Stimulated activated naive CD4-positive, alpha-beta T cell (primary cell): ENCODE measurements at places on chromosomes 6 and 20.

DNA sequence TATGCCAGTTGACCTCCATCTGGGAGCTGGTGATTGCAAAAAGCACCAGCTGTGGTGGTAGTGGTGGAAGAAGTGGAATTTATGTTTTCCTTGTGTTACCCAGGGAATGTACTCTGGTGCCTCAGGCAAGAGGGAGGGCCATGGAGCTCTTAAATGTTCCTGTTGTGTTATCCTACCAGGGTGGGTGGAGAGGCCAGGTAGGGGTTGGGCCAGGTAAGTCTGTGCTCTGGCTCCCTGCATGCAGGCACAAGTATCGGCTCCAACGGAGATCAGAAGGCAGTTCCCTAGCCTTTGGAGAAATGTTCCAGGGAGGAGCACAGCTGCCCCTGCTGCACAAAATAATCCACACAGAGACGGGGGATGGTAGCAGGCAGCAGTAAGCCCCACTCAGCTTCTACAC lies 419.3 kb upstream of the EYS start:
- DNase-seq: no peak

DNA sequence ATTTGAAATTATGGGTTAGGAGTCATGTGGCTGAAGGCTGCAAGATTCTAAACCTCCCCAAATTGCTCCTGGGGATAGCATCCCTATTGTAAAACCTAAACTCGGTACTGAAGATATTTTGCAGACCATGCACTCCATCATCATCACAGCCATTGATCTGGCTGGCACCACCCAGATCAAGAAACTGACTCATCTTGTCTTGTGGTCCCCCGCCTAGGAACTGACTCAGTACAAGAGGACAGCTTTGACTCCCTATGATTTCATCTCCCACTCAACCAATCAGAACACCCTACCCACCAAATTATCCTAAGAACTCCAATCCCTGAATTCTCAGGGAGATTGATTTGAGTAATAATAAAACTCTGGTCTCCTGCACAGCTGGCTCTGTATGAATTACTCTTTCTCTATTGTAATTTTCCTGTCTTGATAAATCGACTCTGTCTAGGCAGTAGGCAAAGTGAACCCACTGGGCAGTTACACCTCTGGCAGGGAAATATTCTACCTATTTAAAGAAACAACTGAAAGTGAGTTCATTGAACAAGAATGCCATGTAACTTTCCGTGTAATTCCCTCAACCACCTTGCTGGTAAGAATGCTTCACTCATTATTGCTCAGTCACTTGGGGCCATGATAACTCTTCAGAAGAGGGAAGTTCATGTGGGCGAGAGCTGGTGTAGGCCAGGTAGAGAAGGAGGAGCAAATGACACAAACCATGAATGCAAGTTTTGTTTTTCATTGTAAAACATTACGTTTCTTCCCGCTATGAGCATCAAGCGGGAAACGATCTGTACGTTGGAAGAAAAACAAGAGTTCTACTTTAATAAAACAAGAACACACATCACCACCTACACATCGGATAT lies 602.9 kb upstream of the ARID1B start:
- DNase-seq: no peak

GRCh38 chr20:38870733-38871559 lies 55.3 kb upstream of the FAM83D start:
- no peak for DNase-seq

DNA sequence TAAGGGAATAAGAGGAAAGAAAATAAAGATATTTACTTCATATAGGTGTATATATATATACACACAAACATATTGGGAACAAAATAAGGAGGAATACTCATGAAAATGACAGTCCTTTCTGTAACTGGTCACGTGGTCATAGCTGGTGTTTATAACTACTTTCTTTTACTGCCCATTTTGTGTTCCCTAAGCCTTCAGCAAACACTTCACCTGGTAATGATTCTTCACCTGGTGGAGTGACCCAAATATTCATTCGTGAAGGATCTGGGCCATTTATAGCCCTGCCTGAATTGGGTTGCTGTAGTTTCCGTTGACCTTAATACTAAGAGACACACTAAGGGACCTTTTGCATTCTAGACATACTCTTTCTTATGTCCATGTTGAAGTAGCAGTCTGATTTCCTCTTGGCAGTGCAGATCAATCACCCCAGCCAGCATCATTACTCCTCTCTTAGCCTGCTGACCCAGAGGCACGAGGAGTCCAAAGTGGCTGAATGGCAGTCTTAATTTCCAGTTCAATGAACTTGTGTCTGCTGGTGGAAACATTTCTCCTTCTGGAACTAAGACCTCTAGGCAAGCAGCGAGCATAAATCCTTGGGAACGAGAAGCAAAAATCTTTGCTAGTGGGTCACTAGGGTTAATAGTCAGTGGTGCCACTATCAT lies 39.9 kb upstream of the IYD start:
- no peak for DNase-seq

GRCh38 chr6:163916315-163917081 lies 502.0 kb downstream of the QKI start:
- no peak for DNase-seq

DNA sequence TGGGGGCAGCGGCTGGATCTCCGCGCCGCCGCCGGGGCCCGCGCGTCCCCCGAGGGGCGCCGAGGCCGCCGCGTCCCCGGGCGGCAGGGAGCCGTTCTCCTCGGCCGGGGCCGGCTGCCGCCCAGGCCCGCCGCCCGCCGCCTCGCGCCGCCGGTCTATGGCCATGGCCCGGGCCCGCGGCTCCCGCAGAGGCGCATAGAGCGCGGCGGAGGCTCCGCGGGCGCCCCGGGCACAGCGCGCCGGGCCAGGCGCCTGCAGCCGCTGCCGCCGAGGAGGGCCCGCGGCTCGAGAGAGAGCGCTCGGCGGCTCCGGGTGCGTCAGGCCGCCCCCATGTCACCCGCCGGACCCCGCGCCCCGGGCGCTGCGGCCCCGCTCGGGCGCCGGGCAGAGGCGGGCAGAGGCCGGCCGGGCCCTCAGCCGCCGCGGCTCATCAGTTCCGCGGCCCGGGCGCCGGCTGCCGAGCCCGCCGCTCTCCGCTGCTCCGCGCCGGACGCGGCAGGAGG lies 404 bp downstream of the SLC22A23 start:
- DNase-seq: no peak

- DNase-seq: no peak
These were observed 15.8 kb downstream of the NCOA5 start for GRCh38 chr20:46074006-46074405.

DNA sequence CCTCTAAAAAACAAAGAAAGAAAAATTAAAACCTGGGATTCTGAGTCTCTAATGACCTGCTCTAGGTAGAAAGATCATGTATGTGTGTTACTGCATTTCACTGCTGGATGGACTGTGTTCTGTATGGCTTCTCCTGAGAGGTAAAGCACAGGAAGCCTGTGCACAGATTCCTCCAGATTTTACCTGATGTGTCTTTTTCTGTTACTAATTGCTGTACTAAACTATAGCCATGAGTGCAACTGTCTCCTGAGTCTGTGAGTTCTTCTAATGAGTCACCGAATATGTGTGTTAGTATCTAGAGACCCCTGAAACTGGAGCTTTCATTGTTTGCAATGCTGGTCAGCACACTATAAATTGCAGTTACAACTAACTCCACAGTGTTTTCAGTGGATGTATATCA lies 270.8 kb downstream of the CDKAL1 start:
- no peak for DNase-seq

DNA sequence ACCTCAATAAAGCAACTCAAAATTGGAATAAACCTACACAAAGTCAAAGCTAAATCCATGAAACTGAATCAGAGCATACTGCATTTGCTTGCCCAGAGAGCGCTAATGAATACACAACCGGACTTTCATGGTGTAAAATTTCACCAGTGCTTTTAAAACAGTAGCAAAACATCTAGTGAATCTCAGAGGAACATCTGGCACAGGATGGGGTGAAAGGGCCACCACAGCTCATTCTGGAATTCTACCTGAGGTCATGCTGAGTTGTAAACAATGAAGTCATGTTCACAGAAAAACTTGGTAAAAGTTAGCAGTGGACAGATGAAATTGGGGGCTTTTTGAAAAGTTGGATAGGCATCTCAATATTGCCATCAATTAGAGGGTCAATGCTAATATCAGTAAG lies 125.6 kb upstream of the STXBP5 start:
- no peak for DNase-seq

DNA sequence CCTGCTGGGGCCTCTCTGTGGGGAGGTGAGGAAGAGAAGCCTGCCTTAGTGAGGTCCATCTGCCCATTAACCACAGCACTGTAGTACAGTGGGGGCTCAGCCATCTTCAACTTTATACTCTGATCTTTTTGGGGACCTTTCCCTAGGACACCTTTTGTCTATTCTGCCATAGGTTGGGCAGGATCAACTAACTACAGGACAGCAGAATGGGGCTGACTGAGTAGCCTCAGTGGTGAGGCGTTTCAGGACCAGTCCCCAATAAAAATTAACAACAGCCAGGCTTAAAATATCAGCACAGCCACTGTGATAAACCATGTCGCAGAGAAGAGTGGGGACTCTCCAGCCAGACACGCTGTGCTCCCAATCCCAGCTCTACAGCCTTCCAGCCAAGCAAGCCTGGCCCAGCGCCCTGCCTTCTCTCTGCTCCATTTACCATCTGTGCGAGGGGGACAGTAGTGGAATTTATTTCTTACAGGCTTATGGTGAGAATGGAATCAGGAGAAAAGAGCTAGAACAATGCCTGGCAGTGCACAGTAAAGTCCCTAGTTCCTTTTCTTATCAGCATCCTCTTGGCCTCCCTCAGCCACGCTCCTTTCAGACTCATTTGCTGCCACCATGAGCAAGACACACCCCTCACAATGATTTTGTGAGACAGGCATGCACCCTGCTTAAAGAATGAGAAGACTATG lies 75.5 kb downstream of the SLC22A23 start:
- no peak for DNase-seq

GRCh38 chr20:3208786-3209256 lies 477 bp upstream of the ITPA start:
- DNase-seq: peak; percentile 36

DNA sequence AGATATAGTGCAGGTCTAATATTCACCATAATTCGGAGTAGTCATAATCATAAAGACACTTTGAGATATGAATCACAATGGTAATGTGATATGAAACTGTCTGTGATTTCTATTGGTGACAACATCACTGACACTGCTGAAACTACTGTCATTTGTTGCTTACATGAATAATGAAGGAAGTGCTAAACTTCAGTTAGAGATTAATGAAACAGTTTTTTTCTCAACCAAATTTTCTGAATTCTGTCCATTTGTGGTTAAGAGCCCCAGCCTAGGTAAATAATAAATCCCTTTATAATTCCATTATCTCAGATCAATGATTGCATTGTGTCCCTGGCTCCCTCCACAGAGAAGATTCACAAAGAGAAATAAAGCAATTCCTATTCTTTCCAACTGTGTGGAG lies 122.6 kb downstream of the HIVEP2 start:
- no peak for DNase-seq

DNA sequence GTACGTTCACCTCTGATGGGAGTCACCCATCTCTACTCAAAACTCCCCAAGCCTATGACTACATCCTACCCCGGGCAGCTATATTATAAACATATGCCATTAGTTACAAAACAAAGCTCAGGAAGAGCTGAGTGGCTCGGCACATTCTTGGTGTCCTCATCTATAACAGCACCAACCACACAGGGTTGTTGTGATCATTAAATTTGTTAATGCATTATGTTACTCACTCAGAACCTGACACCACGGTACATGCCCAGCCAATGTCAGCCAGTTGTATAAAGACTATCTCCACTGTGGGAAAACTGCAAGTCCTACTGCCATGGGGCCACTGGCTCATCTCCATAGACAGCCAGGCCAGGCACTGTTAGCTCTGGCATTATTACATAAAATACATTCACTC lies 7.7 kb downstream of the CDK5RAP1 start:
- no peak for DNase-seq

GRCh38 chr6:44066394-44067172 lies 60.7 kb downstream of the MRPL14 start:
- no peak for DNase-seq

GRCh38 chr6:157440171-157440570 lies 59.2 kb downstream of the ZDHHC14 start:
- no peak for DNase-seq

GRCh38 chr6:165843121-165843520 lies 180.1 kb upstream of the PDE10A start:
- DNase-seq: no peak

DNA sequence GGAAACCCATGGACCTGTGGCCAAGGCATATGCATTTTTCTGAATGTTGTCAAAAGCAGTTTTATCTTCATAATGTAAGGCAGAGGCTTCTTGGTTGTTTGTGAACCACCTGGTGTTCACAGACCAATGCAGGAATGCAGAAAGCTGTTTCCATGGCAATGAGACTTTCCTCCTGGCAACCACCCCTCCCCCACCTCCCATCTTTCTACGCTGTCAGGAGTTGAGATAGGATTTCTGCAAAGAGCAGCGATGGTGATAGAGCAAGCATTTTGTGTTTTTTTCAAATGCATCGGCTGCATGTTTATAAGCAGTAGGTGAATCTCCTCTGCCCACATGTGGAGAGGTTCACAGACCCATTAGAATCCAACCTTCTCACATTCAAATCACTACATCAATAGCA lies 114.1 kb upstream of the SMLR1 start:
- no peak for DNase-seq

GRCh38 chr6:43762966-43763695 lies 6.9 kb upstream of the VEGFA start:
- no peak for DNase-seq

GRCh38 chr6:20068421-20068988 lies 143.8 kb downstream of the MBOAT1 start:
- no peak for DNase-seq

GRCh38 chr6:159499034-159499433 lies 194.0 kb downstream of the SOD2 start:
- DNase-seq: no peak

GRCh38 chr20:64152906-64153305 lies 11.3 kb upstream of the MYT1 start:
- no peak for DNase-seq

DNA sequence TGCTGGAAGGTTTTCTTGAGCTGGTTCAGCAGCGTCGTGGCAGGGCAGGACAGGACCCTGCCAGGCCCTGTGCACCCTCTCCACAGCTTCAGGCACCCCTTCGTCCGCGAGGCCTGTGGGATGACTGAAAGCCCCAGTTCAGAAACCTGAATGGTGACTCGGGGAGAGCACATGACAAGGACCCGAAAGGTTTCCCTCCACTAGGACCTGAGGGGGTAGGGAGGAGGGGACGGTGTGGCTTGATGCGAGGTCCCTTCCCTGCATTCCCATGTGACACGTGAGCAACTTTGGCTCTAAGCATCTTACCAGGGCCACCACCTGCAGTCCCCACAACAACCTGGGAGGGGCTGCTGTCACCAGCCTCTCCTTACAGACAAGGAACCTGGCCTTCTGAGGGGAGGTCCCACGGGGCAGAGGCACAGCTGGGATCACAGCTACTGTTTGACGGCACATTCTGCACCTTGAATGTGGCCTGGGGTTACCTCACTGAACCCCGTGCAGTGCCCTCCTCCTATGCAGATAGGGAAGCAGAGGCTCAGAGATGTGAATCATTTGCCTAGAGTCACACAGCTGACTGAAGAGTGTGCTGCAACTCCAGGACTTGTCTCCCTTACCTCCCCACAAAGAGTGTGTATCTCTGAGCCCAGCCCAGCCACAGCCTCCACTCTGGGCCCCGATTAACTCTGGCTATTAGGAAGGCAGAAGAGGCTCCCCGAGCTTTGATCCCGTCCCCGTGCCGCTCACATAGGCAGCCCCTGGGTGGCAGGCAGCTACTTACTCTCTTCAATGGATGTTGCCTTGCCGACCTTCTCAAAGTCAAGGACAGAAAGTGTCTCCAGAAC lies 84.6 kb downstream of the PTPN1 start:
- DNase-seq: no peak

- no peak for DNase-seq
These were observed 18.2 kb upstream of the RBL1 start for GRCh38 chr20:37114012-37114411.
